Progenitor cell of endocrine pancreas (in vitro differentiated cells): ENCODE measurements at places on chromosomes 4 and X.

DNA sequence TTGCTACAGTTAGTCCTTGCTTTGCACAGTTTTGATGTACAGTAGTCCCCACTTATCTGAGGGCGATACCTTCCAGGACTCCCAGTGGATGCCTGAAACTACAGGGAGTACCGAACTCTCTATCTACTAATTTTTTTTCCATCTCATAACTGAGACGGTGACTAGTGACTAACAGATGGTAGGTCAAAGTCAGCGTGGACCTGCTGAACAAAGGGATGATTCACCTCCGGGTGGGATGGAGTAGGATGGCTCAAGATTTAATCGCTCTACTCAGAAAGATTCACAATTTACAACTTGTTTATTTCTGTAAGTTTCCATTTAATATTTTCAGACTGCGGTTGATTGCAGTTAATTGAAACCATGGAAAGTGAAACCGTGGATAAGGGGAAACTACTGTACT lies 655.8 kb downstream of the ZNF674 start:
- DNase-seq, result no peak

DNA sequence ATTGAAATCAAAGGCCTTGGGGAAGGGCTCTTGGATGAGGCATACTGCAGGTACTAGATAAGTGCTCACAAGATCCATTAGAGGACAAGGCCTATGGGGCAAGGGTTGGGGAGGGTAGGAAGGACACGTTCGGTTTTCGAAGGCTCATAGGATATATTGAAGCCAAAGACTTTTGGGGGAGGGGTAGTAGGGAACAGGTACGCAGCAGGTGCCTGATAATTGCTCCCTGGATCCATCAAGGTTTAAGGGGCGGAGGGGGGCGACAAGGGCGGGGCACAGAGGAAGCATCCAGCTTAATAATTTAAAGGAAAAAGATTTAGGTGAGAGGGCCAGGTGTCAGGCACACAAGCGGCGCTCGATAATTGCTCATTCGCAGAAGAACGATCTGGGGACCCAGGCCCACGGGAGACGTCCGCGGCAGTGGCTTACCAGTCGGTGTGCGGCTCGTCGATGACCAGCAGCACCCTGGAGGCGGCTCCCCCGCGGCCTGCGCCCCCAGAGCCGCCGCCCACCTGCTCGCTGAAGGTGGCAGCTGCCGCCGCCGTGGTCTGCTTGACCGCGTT lies 653 bp downstream of the SYN1 start:
- DNase-seq, result no peak

DNA sequence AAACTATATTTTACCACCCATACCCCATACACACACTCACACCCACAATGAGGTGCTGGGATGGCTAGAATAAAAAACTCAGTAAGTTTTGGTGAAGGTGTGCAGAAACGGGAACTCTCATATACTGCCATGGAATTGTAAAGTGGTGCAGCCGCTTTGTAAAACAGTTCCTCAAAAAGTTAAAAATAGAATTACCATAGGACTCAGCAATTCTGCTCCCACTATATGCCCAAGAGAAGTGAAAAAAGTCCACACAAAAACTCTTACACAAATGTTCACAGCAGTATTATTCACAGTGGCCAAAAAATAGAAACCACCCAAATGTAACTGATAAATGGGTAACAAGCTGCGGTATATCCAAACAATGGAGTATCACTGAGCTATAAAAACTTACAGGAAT lies 6.5 kb downstream of the CENPU start:
- DNase-seq, result no peak

GRCh38 chr4:109414938-109415337 lies 18.7 kb upstream of the SEC24B start:
- no peak for DNase-seq

DNA sequence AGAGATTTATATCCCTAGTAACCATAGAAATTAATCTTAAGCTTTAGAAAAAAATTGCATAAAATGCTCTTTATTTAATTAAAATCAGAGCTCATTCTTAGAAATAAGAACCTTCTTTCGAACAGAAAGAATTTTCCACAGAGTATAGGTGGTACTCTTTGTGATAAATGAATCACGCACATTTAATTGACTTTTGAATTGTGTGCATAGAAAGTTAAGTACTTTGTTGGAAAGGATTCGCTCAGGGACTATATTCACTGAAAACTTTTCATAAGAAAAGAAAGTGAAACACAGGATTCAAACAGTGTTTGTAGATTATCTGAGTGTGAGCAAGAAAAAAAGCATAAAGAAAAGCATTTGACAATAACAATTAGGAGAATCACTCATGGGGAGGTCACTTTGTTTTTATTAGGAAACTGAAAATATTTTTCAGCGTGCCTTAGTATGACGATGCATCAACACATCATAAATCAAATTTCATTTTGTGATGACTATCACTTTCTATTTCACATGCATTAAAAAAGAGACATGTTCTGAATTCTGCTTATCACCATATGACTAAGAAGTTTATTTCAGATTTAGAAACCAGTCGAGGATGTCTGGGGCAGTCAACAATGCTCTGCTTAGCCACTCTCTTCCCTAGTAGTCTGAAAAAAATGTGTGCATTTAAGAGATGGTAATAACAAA lies 49.5 kb downstream of the STX18 start:
- DNase-seq, result no peak

- no peak for DNase-seq
These were observed 15.0 kb downstream of the SHISA3 start for GRCh38 chr4:42412251-42412650.

DNA sequence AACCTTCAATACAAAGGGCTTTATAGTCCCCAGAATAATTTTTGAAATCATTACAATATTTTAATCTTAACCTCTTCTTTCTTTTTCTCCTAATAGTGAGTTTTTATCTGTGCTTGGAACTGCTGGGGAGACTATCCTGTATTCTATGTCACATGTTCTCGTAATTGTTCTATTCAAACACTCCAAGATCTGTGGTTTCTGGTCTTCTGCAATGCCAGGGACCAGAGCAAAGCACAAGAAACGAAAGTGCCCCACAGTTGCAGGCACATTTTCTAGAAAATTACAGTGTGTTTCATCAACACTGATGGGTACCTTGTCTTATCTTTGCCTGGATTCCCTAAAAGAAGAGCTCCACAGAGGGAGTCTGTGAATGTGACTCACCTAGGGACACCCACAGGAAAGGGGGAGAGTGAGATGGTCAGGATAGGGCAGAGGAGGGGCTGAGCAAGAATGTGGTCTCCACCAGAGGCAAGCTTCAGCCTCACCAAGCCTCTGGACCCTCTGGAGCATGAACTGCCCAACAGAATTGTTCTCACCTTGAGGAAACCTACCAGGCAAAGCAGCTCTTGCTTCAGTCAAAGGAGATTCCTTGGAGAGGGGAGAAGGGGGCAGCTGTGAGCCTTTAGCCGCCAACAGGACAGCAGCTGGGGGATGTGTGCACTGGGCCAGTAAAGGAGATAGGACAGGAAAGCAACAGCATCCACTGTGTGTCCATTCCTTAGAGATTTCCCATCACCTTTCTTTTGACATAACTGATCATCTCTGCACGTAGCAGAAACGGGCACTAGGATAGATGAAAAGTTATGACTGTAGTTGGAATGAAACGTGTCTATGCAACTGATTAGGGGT lies 25.9 kb downstream of the UNC5C start:
- DNase-seq, result no peak

DNA sequence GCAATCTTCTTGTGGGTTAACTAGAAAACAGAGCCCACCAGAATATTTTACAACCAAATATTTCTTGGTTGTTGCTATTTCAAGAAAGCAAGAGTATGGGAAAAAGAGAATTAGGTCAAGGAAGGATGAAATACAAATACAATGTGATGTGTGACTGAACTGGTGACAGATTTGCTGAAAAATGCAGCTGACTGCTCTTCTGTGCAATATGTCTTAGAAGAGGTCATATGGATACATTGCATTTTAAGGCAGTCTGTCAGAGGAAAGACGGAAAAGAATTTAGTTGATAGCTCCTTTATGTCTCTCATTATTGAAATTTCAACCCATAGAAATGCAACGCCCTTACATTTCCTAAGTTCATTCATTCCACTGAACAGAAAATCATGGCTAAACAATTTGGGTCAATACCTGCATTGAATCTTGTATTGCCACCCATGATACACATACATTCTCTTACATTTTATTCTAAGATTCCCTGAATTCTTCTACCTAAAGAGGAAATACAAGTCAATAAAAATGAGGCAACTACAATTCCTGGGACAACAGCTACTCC lies 423.1 kb downstream of the ADAM29 start:
- DNase-seq, result no peak

GRCh38 chr4:175905925-175906324 lies 93.9 kb upstream of the GPM6A start:
- no peak for DNase-seq

- no peak for DNase-seq
These were observed 1412.7 kb upstream of the IGFBP7 start for GRCh38 chr4:58522765-58523382.

GRCh38 chr4:48904101-48904500 lies 2.5 kb downstream of the OCIAD2 start:
- DNase-seq, result no peak

DNA sequence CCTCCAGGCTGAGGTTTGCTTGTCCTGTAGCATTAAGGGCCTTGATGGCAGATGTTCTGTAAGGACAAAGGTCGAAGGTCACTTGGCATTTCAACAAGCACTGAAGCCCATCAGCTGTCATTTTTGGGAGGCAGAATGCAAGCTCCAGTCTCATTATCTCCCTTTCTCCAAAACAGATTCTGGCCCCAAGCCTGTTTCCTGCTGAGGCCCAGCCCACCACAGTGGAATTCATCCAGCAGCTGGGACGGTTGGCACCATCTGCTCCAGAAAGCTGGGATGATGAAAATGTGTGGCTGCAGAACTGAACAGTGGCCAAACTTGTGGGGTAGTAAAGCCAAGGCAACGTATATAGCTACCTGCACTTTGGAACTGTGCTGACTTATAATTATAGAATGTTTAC lies 17.7 kb upstream of the PPEF2 start:
- no peak for DNase-seq

DNA sequence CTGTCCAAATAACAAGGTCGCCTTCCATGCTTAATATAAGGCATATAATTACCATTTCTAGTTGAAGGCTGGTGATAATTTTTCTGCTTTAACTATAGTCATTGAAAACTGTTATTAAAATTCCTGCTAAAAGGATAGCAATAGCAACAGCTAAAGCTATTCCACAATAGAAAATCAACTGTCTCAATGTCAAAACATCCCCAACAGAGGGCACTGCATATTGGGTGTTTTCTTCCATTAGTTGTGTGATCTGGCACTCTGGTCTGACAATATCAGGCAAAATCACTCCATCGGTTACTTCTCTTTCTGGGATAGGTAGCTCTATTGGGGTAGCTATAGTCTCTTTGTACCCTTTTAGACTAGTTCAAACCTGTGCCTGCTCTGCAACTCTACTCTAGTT lies 53.5 kb downstream of the TMPRSS11F start:
- no peak for DNase-seq

GRCh38 chr4:38489924-38490639 lies 173.9 kb upstream of the KLF3 start:
- DNase-seq, result no peak

DNA sequence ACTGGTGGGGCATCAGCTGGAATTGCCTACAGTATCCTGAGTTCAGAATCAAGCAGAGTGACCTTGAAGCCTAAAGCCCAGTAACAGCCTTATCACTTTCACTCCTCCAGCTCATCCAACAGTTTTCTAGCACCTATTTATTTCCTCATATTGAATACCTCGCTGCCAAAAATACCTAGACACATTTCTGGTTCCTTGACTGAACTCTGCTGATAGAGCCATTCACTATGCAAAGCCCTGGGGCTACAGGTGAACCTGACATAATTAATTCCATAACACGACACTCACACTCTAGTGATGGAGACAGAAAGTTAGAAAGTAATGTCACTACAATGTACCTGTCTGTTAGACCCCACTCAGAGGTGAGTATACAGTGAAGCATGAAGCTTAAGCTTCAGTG lies 149.0 kb upstream of the STX18 start:
- no peak for DNase-seq

GRCh38 chr4:77430847-77431246 lies 174.8 kb upstream of the CXCL13 start:
- DNase-seq, result no peak

DNA sequence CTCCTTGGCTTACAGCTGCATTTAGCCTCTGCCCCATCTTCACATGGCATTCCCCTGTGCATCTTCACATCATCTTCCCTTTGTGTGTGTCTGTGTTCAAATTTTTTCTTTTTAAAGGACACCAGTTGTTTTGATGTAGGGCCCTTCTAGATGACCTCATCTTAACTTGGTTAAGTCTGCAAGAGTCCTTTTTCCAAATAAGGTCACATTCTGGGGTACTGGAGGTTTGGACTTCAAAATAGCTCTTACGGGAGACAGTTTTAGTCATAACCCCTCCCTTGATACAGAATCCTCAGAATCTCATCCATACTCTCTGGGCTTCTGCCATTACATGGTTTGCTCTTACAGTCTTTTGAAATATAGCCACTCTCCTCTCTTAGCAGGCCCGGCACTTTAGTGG lies 231.5 kb upstream of the ATP6AP2 start:
- DNase-seq, result no peak

GRCh38 chrX:24037729-24038128 lies 10.7 kb upstream of the KLHL15 start:
- DNase-seq, result no peak

GRCh38 chr4:124337874-124338273 lies 374.7 kb downstream of the ANKRD50 start:
- no peak for DNase-seq

DNA sequence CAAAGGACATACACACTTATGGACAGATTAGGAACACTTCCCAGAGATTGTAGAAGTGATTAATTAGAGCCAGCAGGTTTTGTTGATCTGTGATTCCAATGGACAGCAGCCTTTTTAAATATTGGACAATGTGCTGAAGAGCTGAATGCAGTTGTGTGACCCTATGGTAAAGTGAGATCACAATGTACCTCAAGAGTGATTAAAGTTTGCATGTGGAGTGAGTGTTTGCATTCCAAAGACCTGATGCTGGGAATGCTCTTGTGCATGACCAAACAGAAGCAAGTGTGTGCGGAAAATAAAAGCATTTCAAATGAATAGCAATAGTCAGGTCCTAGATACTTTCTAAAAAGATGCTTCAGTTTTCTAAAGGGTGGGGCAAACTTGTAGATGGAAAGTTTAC lies 154.1 kb downstream of the BANK1 start:
- DNase-seq, result no peak

DNA sequence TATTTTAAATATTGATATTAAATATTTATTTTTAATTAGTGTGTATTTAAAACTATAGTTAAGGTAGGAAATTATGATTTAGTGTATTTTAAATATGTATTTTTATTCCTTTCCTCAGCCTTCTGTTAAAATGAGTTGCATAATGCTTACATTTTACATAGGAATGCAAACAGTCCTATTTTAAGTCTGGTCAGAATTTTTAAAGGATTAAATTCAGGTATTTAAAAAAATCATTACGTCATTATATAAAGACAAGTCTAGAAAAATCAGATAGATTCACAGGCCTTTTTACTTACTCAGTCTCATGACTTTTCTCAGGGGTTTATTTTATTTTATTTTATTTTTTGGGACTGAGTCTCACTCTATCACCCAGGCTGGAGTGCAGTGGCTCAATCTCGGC lies 50.4 kb upstream of the RPA4 start:
- DNase-seq, result no peak
